PC-3 (cell line): ENCODE measurements at places on chromosomes 16 and 17.

DNA sequence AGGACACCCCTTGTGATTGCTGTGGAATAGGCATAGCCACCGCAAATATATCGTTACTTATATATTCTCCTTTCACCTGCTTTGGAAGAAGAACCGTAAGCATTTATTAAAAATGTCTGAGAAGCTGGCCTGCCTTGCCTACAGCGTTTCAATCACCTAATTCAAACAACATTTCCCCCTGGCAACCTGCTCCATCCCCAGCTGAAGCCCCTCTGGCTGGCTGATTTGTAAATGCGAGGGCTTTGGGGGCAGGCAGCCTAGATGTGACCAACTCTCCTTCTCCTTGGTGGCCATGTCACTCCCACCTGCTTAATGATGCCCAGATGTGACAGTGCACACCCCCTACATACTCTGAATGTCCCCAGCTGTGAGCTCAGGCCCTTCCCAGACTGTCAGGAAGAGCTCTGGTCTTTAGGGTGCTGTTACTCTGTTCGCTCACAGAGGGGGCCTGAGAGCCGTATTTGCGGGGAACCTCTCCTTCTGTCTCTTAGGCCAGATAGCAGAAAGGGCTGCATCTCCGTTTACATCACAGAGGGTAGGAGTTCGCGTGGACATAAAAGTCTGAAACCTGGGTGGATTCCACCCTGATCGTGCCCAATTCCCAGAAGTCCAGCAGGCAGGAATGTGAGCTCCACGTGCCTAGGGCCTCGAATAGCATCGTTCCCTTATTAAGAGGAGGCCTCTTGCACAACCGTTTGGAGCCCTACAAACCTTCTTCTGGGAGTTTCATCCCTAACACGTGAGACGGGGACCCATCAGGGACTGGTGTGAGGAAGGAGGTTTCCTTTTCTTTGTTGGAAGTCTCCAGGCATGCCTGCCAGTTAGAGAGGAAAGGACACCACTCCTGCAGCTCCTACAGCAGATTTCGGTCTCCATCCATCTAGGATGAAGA lies 2.4 kb upstream of the SDK2 start:
- DNase-seq: no peak

DNA sequence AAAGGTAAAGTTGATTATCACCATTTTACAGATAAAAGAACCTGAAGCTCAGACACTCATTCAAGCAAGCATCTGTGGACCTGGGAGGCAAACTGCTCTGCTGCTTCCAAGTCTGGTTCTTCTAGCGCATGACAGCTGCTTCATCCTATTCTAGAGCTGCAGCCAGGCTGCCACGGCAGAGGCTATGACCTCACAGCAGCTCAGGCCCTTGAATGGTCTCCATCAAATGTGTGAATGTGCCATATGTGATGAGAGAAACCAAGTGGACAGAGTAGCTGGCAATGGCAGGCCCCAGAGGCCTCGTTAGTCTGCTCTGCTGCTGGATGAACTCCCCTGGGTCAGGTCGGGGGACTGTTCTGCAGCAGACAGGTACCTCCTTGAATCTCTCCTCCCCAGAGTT lies 30.7 kb upstream of the FOXJ1 start:
- DNase-seq: no peak

GRCh38 chr17:73118951-73119391 lies 26.5 kb upstream of the SLC39A11 start:
- no peak for DNase-seq

DNA sequence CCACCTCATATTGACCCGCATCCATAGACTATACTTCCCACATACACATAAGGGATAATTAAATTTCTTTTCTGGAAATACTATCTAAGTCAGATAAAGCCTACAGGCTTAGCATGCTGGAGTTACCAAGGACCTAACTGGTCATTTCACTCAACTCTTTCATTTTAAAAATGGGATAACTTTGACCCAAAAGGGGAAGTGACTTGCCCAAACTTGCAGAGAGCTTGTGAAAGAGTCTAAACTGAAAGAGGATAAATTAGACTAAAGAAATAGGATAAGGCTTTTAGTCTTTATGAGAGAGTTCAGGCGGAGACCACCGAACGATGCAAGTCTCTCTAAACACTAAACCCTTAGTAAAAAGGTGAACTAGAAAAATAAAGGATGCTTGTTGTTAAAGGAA lies 3.9 kb upstream of the KRT33A start:
- no peak for DNase-seq

GRCh38 chr17:82332669-82333278 lies 792 bp downstream of the SECTM1 start:
- peak; percentile 66 for DNase-seq

- no peak for DNase-seq
Observed at GRCh38 chr16:88007321-88007731, 56.1 kb downstream of the BANP start.
